ENCODE measurements at places on chromosomes 5 and 9.

DNA sequence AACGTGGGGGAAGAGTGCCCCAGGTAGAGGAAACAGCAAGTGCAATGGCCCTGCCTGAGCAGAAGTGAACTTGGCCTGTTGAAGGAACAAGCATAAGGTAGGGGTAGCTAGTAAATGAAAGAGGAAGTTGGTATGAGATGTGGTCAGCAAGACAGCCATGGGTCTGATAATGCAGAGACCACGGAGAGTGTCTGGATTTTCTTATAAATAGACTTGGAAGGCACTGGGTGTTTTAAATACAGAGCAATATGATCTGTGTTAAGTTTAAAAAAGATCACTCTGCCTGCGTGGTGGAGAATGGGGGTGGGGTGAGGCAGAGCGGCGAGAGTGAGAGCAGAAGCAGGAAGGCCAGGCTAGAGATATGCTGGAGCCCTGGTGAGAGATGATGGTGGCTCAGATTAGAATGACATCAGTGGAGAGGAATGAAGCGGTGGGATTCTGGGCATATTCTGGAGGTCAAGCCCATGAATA lies 4.2 kb downstream of the ADAM19 start:
- no peak for DNase-seq

DNA sequence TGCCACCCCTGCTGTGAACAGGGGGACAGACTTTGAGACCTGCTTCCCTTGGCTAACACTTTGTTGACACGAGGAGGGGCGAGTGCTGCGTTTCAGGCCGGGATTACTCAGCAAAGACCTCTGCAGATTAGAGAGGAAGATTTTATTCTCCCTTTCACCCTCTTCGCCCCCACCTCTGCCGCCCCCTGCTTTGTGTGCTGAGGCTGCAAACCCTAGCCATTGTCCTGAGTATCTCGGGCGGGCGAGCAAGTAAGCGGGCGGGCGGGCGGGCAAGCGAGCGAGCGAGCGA lies 6.0 kb downstream of the ISL1 start:
- no peak for DNase-seq

DNA sequence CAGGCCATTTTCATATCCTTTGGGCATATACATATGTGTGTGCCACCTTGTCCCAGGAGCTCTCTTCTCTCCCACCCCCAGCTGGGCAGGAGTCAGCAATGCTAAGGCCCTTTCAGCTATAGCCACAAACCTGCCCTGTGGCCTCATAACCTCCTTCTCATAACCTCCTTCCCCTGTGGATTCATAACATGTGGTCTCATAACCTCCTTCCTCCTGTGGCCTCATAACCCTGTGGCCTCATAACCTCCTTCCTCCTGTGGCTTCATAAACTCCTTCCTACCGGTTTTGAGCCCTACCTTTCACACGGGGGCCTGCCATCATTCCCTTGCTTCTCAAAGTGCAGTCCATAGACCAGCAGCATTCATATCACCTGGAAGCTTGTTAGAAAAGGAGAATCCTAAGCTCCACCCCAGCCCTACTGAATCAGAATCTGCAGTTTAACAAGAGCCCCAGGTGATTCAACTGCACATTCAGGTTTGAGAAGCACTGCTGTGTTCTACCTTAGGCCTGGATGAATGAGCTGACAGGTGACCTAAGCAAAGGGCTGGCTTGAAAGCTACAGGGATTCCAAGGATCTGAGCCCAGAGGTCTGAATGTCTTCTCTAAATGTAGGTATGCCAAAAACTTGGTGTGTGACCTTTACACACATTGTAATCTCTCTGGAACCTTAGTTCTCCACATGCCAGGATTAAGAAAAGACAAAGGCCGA lies 41.9 kb upstream of the PLPP6 start:
- DNase-seq = no peak

DNA sequence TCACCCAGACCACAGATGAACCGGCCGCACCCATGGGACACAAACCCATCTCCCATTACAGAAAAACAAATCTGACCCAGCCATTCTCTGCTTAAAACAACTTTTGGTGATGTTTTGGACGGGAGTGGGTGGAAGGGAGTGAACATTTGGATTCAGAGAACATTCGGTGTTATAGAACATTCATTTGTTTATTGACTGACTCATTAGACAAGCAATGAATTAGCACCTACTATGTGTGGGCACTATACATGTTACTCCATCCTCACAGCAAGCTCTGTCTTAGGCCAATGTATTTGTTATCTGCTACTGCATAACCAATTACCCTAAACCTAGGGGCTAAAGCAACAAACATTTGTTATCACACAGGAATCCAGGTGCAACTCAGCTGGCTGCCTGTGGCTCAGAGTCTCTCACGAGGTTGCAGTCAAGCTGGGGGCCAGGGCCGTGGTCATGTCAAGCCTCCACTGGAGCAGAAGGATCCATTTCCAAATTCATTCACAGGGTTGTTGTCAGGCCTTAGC lies 5.1 kb upstream of the ERGIC1 start:
- DNase-seq = no peak

DNA sequence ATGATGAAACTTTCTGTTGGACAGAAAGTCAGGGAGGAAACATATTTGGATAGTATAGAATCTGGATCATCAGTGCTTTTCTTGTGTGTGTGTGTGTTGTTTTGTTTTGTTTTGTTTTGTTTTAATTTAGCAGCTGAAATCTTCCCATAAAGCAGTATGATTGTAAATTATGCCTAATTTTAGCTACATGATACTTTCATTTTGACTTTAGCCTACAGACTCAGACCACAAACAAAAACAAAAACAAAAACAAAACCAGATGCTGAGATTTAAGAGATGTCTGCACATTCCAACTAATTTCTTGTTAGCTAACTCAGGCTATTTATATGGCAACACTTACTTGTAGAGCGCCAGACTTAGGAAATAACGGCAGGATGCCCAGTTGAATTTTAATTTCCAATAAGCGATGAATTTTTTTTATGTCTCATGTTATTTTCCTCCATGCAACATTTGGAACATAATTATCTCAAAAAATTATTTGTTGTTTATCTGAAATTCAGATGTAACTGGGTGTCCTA lies 119.5 kb upstream of the TRPC7 start:
- no peak for DNase-seq

- no peak for DNase-seq
Observed at GRCh38 chr9:106503759-106504158, 359.2 kb upstream of the ZNF462 start.

DNA sequence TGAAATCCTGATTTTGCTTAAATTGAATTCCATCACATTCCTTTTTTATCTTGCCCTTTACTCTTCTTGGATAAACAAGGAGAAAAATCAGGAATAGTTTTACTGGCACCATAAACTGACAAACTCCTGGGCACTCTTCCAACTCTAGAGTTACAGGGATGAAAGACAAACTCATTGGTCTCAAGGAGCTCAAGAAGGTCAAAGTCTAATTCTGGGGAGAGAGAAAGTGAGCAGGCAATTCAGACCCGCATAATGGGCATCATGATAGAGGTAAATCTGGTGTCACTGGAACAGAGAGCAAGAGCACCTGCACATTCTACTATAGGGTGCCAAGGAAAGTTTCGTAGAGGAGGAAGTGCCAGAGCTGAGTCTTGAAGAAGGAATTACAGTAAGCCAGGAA lies 64.8 kb downstream of the GRIN3A start:
- no peak for DNase-seq

GRCh38 chr5:57316798-57317327 lies 143.0 kb downstream of the GPBP1 start:
- no peak for DNase-seq

- no peak for DNase-seq
Observed at GRCh38 chr9:104775976-104776375, 12.0 kb downstream of the NIPSNAP3B start.

DNA sequence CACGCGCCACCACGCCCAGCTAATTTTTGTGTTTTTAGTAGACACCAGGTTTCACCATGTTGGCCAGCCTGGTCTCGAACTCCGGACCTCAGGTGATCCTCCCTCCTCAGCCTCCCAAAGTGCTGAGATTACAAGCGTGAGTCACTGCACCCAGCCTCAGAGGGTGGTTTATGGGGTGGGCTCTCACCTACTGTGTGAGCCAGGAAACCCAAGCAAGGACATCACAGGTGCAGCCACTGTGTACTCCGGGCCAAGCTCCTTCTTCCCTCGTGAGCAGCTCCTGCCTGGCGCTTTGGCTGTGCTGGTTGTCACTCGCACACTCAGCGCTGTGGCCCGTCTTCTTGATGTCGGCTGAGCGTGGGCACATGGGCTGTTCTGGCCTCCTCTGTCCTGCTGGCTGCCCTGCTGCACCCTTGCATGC lies 70.1 kb downstream of the WNK2 start:
- DNase-seq = no peak

DNA sequence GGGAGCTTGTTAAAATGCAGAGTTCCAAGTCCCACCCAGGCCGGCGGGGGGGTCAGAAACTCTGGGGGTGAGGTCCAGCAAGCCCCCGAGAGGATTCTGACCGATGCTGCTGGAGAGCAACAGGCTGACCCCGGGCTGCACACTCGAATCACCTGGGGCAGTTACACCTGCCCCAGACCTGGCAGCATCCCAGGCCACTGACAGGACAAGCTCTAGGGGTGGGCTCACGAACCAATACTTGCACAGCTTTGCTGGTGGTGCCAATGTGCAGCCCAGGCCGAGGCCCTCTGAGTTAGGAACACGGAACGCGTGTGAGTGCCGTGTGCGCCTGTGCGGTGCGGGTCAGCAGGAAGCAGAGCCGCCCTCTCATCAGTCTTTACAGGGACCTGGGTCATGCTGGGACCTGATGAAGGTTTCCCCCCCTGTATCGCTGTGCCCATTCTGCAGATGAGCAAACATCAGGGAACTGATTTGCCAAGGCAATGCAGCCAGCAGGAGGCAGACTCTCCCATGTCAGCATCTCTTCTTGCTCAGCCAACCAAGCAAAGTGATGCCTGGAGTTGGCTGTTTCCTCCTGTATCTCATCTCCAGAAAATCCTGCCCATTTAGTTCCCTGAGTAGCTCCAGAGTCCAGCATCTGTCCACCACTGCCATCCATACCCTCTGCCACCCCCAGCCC lies 16.3 kb downstream of the FAM163B start:
- no peak for DNase-seq

DNA sequence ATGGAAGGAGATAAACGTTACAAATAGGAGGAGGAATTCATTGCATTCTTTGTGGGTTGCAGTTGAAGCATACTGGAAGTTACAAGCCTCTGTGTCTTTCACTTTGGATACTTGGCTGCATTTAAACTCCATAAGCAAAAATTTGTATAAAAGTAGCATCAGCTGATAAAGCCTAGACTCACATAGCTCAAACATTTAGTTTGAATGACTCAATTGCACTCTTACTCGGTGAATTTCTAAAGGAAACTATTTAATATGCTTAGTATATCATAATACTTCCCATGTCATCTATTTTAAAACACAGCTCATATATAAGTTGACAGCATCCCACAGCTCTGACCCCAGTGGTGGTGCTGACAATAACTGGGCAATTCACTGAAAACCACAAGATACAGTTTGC lies 596.6 kb upstream of the ZNF608 start:
- no peak for DNase-seq

DNA sequence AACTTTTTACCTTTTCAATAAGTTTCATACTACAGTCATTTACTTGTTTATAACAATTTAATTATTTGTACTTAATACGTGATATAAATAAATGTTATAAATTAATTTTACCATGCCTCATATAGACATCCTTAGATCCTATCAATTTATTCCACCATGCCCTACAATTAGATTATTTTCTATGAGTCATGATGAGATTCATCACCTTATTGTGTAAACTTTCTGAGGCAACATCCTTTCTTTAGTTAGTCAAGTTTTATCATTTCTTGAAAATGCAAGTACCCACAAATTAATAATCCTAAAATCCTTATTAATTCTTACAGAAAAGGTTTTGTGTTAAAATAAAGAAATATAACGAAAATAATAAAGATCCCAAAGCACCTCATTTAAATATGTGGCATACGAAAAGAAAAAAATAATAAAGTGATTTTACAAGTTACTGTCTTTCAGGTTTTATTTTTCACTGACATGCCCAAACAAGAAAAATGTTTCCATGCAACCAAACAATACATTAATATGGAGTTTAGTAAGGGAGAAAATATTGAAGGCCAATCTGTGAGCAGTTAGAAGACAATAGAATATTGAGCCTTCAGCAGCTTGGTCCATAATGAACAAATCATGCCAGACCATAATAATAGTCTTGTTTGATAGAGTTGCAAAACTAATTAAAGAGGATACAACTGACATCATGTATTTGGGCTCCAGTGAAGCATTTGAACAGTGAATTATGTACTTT lies 188.7 kb upstream of the MRPS30 start:
- DNase-seq = no peak

DNA sequence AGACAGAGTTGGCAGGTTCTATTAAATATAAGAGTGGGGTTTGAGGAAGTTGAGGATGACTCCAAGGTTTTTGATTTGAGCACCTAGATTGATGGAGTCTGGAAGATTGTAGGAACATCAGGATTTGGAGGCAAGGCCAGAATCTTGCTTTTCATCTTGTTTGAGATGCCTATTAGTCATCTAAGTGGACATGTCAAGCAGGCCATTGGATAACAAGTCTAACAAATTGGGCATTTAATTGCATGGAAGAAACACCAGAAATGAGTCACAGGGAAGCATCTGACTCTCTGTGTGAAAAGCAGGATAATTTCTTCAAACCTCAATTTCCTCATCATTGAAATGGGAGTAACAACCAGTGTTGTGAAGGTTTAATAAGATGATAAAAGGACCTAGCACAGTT lies 53.3 kb upstream of the ARL15 start:
- DNase-seq = no peak

DNA sequence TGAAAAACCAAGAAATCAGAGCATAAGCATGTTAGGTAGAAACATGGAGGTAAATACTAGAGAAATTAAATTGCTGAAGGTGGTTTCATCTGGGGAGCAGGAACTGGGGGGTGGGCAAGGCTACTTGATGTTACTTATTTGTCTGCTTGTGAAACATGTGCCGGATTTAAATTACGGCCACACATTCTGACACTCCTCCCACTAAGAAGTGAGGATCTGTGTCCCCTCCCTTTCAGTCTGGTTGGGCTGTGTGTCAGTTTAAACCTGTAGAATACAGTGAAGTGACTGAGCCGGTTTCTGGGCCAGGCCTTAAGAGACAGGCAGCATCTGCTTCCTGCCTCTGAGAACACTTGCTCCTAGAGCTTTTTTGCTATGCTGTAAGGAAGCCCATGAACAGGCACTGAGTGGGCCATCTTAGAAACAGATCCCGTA lies 2.3 kb upstream of the IARS1 start:
- DNase-seq = no peak

DNA sequence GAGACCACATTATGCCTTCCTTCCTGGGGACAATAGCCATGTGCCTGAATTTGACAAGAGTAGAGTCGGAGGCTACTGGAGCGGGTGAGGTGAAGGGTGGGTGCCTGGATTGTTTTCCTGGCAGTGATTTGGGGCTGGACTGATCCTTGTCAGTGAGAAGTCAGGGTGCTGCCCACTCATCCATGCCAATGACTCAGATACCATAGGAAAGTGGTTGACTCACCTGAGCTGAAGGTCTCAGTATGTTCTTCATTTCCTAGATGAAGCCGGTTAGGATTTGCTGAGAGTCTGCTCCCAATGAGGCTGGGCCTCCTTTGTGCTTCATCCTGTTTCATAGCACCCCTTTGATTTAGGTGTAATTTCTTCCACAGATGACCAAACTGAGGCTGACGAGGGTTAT lies 366.0 kb downstream of the KDM4C start:
- DNase-seq = no peak
